ENCODE measurements at places on chromosomes 1 and 21.

DNA sequence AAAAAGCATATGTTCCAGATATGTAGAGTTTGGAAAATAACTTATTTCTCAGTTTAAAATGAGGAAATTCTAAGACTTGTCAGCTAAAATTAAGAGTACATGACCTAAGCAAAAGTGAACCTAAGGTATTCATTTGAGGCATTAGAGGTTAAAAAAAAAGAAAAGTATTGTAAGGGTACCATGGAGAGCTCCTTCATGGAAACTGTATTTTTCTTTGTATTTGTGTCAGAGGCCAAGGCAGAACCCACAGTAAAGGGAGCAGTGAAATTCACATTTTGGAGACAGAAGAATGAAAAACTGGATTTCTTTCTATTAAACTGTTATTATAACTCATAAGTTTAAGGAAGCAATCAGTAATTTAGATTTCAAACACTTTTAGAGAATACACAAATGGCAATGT lies 1494.8 kb downstream of the KCNT2 start:
- DNase-seq, result no peak

- DNase-seq, result no peak
Measured at GRCh38 chr1:12173041-12173509, 6.3 kb downstream of the TNFRSF1B start.

GRCh38 chr1:107870696-107871095 lies 94.3 kb downstream of the VAV3 start:
- no peak for DNase-seq

- DNase-seq, result no peak
Measured at GRCh38 chr21:35178098-35178497, 129.0 kb upstream of the RUNX1 start.

GRCh38 chr1:181714428-181714827 lies 231.1 kb downstream of the CACNA1E start:
- no peak for DNase-seq

- DNase-seq, result no peak
Measured at GRCh38 chr1:58576727-58577653, at the start of gene TACSTD2. TACSTD2 (minus strand) TSS chr1:58577252; CDS start chr1:58577156, 96 bp downstream.

DNA sequence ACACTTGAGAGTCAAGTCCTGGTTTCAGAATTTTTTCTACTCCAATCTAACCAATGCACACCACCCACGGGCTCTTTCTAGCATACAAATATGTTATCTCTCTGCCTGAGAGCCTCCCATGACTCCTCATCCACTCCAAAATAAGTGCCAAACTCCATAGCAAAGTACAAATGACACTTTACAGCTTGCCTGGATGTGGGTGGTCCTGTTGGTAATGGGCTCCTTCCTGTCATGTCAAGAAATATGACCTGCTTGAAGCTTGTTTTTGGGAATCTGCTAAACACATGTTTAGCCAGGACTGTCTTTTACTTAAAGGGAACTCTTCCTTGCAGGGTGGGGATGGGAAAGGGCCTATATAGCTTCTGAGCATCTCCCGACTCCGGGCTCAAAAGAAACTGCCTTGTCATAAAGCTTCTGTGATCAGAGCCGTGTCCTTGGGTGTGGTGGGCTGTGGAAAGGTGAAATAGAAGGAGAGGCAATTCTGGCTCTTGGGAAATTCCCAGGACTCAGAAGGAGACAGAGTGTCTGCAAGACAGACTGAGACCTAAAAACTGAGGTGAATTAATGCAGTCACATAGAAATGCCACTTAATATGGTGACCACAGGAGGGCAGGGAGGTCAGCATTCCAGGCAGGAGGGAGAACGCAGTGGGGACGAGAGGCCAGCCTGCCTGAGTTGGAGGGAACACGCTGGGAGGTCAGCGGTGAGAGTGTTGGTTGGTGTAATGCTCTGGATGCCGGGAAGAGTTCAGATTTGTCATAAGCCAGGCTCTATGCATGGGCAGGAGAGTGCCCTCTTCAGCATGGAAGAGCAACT lies 6.1 kb upstream of the IGFN1 start:
- DNase-seq, result no peak

GRCh38 chr1:42456754-42457089 lies 379 bp downstream of the PPCS start:
- peak; percentile 20 for DNase-seq

DNA sequence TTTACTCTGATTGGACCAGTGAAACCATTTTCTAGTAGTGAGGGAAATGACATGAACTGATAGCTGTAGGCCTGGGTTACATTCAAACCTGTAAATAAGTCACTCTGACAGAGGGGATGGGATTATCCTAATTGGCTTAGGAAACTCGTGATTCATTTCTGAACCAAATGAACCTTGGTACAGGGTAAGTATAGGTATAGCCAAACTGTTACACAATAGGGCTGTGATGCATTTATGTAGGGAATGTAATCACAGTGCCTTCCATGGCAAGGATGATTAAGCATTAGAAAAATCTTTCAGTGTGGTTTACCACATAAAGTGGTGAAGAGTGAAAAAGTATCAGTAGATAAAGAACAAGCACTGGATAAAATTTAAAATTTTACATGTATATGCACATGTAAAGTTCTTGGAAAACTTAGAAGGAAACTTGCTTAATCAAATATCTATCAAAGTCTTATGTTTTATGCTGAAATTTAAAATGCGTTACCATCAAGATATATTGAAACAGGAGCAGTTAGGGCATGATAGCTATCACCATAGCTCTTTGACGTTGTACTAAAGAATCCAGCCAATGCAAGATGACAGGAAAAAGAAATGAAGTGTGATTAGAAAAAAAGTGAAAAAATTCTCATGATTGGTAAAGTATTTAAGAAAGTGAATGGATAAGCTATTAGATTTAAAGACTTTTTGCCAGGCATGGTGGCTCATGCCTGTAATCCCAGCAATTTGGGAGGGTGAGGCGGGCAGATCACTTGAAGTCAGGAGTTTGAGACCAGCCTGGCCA lies 63.0 kb downstream of the RABGAP1L start:
- DNase-seq, result no peak

GRCh38 chr21:45209685-45210284 lies 77.9 kb downstream of the POFUT2 start:
- DNase-seq, result no peak

DNA sequence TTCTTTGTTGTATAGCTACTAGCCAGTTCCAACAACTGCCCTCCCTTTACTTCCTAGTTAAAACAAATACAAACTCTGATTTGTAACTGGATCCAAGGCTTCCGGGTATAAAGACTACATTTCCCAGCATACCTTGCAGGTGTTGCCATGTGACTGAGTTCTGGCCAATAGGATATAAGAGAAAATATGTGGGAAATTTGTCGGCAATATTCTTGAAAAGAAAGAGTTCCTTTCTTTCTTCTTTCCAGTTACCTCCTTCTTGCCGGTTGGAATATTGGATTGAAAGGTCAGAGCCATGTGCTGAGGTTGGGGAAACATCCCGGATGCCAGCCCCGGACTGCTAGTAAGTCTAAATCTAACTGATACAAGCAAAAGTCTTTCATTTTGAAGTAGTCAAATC lies 23.0 kb upstream of the ZBTB40 start:
- DNase-seq, result no peak

DNA sequence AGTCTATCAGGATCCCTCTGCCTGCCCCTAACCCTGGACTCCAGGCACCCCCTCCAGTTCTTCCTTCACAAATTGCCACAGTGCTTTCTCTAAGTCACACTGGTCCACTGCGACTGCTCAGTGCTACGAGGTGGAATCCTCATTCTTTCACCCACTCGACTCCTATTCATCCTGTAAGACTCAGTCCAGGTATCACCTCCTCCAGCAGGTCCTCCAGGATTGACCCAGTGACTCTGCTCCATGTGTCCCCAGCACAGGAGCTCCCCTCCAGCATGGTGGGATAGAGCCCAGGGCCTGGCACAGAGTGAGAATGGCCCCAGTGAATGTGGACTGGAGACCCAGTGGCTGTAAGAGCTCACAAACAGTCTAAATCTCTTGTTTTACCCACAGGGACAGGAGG lies 45.5 kb upstream of the WNT4 start:
- DNase-seq, result no peak

DNA sequence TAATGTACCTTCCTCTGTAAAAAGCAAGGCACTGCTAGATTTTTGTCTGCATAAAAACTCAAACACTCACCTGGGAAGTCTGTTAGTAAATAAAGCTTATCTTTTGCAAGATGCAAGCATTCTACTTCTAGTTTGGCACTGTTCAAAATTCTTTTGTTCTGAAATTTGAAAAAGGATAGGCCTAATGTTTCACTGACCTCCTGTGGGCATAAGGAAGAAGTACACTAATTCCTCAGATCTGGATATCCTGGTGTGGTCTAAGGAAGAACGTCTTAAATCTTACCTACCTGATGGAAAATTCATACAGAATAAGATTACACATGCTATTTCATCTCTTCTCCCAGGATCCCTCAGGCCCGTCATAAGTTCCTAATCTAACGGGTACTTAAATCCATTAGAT lies 93.5 kb upstream of the CAMK1G start:
- no peak for DNase-seq

- DNase-seq, result no peak
Measured at GRCh38 chr21:42252778-42253340, 33.9 kb downstream of the ABCG1 start.

- DNase-seq, result no peak
Measured at GRCh38 chr1:47658161-47658920, 220.5 kb downstream of the FOXD2 start.

DNA sequence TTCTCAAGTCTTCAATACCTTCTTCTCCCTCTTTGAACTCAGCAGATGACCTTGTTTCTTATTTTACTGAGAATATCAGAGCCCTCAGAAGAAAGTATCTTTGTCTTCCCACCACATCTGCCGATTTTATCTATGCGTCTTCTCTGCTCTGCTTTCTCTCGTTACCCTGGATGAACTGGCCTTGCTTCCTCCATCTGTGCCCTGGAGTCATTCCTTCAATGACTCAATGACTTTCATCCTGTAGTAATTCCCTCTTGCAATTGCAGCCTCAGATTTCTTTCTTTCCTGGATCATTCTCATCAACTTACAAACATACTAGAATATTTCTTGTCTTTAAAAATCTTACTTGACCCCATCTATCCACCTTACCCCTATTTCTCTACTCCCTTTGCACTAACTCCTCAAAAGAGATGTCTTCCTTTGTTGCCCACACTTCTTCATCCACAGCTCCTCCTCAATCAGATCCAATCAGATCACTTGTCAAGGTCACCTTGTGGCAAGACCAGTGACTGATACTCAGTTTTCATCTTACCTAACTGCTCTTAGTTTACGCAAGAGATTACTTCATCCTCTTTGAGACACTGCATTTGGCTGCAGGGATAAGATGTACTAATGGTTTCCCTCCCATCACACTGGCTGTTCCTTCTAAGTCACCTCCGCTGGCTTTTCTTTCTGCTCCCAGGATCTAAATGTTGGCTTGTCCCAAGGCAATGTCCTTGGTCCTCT lies 8.2 kb upstream of the TGFBR3 start:
- DNase-seq, result no peak

DNA sequence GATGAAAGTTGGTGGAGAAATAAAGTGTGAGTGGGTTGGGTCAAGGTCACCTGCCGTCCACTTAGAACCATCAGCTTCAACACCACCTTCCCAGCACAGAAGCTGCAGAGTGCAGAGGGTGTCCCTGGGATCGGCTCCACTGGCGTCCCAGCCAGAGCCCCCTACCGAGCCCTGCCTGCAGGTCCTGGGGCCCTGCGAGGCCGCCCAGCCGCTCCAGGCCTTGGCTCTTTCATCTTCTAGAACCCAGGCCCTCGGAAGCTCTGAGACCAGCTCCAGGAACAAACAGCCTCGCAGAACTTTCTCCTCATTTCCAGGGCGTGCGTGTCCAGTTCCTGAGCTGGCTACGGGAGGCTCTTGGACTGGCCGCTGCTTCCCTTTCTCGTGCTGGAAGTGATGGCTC lies 166.0 kb downstream of the PRDM16 start:
- DNase-seq, result no peak

GRCh38 chr1:95093296-95093695 lies 20.5 kb upstream of the ALG14 start:
- no peak for DNase-seq

DNA sequence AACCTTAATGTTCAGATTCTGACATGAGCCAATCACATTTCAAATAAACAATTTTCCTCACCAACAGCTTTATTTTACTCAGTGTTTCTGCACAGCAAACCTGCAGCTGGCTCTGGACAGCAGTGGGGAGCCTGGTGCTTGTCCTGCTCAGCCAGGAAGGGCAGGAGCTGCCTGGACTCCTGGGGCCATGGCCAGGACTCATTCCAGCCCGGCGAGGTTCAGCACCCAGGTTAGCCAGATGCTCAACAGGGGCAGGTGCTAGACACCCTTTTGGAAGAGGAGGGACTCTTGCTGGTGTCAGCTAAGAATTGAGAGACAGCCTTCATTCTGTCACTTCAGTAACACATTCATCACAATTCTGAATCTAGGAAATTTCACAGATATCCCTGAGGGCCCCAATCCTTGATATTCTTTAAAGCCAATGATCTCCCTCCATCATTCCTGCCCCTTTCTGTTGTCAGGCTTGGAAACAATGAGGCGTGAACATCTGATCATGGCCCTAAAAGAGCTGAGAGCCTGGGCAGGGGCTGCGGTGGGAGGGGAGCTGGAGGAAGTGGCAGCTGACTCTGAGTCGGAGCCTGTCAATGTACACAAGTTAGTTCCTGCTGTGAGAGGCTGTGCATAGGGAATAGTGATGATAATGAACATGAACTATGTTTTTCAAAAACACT lies 251.3 kb downstream of the SDCCAG8 start:
- DNase-seq, result no peak

GRCh38 chr1:234114648-234115307 lies 210.3 kb downstream of the SLC35F3 start:
- no peak for DNase-seq

DNA sequence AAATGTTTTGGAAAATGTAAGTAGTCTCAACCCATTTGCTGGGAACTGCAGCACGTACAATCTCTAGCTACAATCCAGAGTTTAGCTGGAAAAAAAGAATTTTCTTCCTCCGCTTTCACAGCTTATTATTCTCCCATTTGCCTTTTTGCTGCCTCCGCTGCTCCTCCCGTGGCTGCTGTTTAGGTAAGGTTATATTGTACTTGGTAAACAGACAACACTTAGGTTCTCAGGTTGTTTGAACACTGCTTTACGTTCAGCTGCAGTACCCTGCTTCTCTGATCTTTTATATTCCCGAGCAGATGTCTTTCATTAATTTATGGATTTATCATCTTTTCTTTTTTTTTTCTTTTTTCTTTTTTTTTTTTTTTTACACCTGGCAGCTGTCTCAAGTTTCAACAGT lies 14.3 kb downstream of the PROX1 start:
- DNase-seq, result no peak

Data from stimulated activated CD8-positive, alpha-beta memory T cell treated with anti-CD3 and anti-CD28 coated beads, Interleukin-7, amount 100 ng/mL, for 24 hours (primary cell).